ENCODE measurements at places on chromosomes 16 and 17.

- no peak for DNase-seq
Observed at GRCh38 chr17:75478508-75478907, 22.1 kb downstream of the TMEM94 start.

DNA sequence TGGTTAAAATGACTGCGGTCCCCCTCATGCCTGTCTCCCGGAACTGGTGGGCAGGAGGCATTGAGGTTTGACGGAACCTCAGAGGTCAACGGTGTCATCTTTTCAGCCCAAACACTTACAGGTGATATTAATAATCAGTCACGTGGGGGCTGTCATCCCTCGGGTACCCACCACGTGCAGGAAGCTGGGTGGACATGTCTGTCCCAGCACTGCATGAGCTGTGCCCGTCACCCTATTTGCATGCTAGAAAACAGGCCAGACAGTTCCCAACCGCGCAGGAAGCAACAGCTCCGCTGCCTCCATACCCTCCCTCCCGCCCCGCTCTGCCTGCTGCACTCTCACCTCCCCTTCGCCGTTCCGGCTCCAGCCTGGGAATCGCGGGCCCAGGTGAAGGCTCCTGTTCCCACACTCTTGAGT lies 1.4 kb downstream of the SYNGR3 start:
- no peak for DNase-seq

DNA sequence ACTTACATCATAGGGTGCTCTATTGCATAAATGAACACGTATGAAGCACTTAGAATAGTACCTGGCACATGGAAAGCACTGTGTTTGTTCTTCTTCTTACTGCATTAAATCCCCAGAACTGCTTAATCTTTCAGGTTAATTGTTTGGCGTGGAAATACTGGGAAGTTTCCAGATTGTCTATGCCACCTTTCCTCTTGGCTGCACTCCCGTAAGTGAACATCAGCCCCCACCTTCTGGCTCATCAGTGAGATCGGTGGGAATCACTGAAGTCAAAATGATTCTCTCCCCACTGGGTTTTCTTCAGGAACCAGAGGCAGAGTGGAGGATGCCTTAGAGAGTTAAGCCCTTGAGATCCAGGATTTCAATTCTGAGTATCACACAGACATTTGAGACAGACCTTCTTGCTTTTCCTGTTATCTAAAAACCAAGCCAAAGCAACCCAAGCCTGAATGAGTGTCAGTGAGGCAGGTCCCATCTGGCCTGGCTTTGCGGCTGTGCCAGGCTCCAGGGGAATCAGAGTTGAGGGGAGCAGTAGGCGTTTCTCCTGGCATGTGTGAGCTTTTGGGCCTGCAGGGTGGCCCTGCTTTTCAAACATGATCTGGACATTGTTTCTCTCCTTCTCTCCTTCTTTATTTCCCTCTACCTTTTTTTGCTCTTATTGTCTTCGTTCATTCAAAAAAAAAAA lies 59.1 kb downstream of the OTOA start:
- DNase-seq: no peak

DNA sequence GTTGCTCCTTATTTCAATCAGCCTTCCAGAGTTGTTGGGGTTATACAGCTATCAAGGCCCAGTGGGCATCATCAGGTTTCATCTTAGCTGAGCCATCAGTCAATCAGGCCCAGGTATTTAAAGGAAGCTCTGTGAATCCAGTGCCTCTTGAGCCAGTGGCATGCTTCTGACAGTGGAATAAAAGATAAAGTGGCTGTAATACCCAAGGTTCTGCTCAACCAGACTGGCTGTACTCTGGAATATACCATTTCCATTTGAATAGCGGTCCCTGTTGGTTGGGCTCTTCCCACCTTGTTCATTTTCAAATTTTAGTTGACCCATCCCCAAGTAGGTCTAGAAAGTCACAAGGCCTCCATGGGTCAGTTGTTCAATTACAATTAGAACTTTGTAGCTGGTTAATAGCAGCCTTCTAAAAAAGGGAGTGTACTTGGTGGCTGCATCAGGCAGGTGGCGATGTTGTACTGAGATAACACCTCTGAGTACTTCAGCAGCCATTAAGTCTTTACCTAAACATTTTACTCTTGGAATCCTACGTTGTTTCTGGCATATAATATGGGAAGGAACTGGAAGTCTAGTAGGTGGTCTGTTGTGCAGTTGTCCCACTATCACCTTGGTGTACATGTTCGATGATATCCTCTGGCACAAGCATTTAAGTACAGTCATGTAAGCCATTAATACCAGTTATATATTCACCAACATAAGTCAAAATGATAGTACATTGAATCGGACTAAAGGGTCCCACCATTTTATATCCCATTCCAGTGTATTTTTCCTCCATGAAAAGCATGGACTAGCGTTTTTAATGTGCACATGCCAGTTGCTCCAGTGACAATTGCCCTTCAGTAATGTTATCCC lies 294.1 kb downstream of the BCAS3 start:
- DNase-seq: peak; percentile 4

DNA sequence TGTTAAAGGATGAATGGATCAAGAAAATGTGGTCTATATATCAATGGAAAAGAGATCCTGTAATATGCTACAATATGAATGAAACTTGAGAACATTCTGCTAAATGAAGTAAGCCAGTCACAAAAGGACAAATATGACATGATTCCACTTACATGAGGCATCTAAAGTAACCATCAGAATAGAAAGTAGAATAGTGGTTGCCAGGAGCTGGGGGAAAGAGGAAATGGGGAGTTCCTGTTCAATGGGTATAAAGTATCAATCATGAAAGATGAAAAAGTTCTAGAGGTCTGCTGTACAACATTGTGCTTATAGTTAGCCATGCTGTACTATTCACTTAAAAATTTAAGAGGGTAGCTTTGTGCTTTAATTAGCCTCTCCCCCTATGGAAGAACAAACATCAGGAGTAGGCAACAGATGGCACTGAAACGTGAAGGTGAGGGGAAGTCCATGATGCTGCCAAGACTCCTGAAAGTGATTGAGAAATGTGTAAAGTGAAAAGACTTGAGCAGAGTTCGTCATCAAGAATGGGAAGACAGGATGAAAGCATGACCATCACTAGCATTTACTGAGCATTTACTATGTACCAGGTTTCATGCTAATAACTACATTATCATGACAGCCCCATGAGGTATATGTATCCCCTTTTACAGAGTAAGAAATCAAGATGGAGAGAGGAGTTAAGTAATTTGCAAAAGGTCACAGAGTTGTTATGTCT lies 167.2 kb downstream of the CYB561 start:
- DNase-seq: no peak

GRCh38 chr17:39223907-39224777 lies 1.6 kb downstream of the STAC2 start:
- DNase-seq: no peak

DNA sequence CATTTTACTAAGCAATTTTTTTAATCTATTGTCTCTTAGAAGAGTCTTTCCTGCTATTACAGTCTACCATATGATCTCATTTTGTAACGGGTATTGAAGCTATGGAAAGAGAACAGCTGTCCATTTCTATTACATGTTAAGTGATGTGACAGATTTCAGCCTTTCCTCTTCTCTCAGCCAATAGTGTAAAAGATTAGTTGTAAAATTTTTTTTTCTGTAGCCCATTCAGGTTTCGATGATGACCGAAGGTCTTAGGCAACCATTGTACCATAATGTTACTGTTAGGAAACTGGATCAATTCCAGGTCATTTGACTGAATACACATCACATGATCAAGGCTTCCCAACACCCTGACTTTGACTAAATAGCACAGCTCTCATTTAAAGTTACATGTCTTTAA lies 147.6 kb upstream of the HLF start:
- DNase-seq: no peak

DNA sequence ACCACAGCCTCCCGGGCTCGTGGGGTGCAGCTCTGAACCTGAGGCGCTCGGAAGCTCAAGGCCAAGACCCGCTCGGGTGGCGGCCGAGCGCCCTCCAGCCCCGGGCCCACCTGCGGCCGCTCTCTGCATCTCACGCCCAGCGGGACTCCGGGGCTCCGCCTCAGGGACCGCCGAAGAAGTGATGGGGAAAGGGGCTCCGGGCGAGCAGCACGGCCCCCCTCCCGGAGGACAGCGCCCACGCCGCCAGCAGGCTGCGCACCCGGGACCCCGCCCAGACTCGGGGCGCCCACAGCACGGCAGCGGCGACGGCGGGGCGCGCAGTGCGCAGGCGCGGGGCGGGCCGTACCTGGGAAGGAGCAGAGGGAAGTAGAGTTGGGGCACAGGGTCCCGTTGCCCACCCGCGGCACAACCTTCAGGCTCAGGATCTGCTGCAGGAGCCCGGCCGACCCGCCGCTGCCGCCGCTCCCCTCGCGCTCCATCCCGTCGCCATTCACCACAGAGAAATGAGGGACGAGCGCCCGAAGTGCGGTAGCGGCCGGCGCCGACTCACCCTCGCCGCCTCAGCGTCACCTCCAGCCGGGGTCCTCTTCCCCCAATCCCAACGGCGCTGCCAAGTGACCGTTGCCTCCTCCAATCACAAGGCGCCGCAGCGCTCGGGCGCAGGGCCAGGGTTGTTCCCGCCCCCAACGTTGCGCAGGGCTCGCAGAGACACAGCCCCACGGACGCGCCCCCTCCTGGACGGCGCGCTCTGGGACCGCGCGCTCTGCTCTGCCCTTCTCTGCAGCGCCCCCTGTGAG lies at the start of gene TMEM170A:
TSS of gene TMEM170A (minus strand) at position 568 of the 797 bp plus-strand sequence. CDS start at position 479, 89 bp downstream.
- DNase-seq: peak; percentile 99

- no peak for DNase-seq
Observed at GRCh38 chr17:40461732-40462342, 18.6 kb downstream of the IGFBP4 start.

- no peak for DNase-seq
Observed at GRCh38 chr17:28646039-28646754, 1.2 kb upstream of the BLTP2 start.

DNA sequence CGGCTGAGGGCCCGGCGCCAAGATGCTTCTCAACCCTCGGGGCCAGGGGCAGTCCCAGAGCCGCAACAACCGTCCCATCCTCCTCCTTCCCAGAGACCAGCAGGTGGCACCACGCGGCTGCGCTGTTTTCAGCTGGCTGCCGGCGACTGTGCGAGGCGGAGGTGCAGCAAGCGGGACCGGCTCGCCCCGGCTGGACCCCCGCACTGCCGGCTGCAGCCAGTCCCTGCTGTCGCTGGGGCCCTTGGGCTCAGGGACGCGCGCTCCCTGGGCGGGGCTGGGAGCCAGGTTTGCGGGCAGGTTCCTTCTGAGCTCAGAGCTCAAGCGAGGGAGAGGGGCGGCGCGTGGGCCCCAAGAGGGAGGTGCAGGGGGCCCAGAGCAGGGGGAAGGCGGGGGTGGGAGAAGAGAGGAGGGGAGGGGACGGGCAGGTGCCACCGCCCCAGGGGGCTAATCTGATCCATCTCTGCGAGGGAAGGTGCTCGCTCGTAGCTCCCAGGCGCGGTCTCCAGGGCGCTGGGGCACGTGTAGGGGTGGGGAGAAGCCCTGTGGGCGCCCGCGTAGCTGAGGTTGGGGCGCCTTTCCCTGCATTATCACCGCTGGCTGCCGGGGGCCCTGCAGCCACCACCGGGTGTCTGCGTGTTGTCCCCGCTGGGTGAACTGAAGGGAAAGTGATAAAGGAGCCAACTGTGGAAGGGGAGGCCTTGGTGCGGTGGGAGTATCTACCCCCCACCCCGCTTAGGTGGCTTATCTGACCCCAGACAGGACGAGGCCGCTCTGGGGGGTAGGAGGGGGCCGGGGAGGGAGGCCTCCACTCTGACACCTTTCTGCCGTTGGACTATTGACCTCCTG lies 24.2 kb downstream of the STAT5A start:
- peak; percentile 75 for DNase-seq

DNA sequence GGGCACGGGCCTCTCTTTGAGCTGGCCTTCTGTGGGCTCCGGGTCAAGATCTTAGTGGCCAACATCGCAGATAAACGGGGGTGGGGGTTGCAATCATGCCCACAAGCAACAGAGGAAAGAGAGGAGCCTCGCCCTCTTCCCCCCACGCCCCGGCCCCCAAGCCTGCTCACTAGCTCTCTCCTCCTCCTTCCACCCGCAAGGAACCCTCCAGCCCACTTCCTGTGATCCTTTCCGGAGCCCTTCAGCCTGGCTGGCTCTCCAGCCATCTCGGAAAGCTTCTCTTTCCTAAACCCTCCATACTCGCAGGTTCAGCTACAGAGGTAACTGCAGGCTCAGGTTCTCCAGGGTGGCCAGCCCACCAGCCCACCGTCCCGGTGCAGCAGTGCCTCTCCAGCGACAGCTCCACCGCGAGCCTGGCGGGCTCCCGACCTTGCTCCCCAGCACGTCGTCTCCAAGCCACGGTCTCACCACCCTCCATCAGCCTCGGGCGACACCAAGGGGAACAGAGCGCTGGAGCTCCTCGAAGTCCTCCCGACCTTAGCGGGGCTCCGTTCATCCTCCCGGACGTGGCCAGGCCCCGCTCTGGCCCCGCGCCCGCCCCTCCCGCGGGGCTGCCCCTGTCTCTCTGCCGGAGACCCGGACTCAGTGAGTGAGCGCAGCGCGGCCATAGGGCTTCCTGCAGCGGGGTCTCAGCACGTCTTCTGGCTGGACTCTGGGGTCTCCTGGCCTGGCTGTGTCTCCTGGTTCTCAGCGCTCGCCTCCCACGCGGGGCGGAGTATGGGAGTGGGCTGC lies 12.9 kb upstream of the ODF4 start:
- DNase-seq: peak; percentile 10

DNA sequence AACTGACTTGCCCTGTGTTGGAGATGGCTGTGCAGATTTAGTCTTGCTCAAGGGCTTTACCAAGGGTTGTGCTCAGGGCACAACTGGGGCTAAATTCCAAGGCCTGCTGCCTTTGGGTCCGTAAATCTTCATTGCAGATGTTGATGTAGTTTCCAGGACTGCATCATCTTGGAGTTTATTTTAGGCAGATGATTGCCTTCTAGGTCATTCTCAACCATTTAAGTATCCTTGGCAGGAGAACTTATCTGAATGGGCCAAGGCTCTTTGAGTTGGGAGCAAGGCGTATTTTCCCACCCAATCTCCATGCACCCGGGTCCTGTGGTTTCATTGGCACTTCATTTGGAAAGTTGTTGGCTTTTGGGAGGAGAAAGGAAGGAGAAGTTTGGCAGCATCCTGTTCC lies 200.3 kb downstream of the MSI2 start:
- no peak for DNase-seq

DNA sequence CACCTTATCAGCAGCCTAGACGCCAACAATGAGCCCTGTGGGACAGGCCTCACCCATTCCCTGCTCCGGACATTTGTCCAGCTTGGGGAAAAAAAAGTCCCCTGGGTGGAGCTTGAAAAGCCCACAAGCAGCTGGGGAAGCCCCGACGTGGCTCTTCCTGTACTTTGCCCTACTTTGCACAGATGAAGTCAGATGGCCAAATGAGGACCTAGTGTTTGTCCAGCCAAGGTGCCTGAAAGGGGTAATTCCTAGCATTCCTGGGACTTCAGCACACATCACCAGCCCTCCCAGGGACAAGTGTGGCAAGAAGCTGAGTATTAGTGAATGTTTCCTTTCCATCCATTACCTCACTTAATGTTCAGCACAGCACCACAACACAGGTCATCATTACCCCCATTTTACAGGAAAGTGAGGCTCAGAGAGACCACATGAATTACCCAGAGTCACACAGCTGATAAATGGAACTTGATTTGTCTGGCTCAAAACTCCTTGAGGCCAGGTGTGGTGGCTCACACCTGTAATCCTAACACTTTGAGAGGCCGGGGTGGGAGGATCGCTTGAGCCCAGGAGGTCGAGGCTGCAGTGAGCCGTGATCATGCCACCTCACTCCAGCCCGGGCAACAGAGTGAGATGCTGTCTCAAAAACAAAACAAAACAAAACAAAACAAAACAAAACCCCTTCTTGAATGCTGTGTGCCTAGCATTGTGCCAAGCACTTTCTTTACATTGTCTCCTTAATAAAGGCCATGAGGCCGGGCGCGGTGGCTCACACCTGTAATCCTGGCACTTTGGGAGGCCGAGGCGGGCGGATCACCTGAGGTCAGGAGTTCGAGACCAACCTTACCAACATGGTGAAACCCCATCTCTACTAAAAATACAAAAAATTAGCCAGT lies 19.9 kb upstream of the PLLP start:
- no peak for DNase-seq

Measured in stimulated activated CD4-positive, alpha-beta T cell treated with anti-CD3 and anti-CD28 coated beads, Interleukin-1b, Interleukin-23, amount 100 ng/mL, for 24 hours (primary cell).